Lower lobe of right lung (tissue), 2 donors: ENCODE measurements at places on chromosomes 4 and X.

GRCh38 chr4:153514001-153514526 lies 47.9 kb downstream of the TMEM131L start:
- DNase-seq, result no peak

GRCh38 chr4:140153419-140153717 lies 616 bp downstream of the MAML3 start:
- no peak for DNase-seq

DNA sequence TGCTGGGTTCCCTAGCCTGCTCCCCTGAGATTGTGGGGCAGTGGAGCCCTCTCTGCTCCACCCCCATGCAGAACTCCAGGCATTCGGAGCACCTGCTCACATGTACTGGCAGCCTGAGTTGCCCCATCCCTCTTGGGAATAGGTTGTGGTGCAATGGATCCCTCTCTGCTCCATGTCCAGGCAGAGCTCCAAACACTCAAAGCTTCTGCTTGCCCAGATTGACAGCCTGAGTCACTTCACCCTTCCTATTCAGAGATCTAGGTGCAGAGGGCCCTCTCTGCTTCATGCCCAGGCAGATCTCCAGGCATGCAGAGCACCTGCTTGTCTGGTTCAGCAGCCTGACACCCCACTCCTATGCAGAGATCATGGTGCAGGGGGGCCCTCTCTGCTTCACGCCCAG lies 18.6 kb upstream of the TEX13B start:
- no peak for DNase-seq

GRCh38 chr4:119937746-119938145 lies 128.9 kb downstream of the MAD2L1 start:
- DNase-seq, result no peak

GRCh38 chrX:63661676-63662075 lies 123.3 kb downstream of the ARHGEF9 start:
- DNase-seq, result no peak
